Right atrium auricular region (tissue), 2 donors: ENCODE measurements at places on chromosomes 6 and 20. TPM values are rescaled to one million over a fixed set of nuclear protein-coding genes. Genes with fewer than 3 reads are reported as not detected.

The ABCF1 gene
- 41.3 TPM for total RNA-seq

DNA sequence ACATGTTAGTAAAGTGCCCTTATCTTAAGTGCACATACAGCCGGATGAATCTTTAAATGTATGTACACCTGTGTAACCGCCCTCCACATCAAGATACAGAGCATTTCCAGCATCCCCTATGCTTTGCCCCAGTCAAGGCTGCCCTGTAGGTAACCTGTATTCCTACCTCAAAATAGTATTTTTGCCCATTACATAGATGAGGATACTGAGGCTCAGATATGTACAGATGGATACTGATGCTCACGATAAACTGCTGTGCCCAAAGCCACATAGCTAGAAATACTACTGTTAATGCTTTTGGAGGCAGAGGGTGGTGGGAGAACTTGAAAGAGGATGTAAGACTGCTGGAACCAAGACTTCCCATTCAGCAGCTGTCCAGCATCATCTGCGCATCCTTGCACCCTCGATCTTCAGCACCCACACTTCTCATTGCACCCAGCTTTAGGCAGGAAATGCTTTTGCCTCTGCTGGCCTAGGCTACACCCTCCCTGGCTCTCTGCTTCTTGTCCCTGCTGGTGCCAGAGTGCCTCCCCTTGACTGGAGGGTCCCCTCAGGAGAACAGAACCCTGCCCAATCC lies 27.0 kb upstream of the ZFAND3 start:
- DNase-seq: no peak

GRCh38 chr6:161353208-161353613 lies 79.3 kb upstream of the AGPAT4 start:
- no peak for DNase-seq

- DNase-seq: no peak
These were observed 101.2 kb downstream of the EPHA7 start for GRCh38 chr6:93318121-93318520.
